Sciatic nerve (tissue), 2 donors: ENCODE measurements at places on chromosomes 12 and 14. TPM values are rescaled to one million over a fixed set of nuclear protein-coding genes. Genes with fewer than 3 reads are reported as not detected.

MGST1 gene
- total RNA-seq: 80.6 TPM

DNA sequence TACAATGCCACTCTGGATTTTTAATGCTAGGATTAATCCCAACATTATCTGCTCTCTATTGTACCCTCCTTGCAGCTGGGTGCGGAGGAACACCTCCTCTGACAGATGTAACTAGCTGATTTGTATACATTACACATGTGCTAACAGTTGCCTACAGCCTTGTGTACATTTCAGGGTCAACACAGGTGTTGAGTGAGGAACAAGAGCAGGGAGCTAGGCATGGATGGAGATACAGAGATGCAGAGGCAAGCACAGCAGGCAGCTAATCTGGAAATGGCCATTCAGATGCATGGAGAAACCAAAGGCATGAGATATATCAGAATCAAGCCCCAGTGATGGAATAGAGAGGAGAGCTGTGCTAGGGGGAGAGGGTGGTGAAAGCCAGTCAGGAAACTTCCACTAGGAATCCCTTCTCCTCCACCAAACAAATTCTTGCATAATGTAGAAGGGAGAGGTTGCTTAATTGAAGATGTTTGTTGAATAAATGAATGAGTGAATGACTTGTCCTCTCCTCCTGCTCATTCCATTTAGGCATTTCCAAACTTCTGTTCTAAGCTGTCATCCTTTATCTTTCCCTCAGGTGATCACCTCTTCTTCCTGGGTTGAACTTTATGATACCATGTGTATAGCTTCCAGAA lies 313.2 kb downstream of the ATP23 start:
- DNase-seq: no peak

ZNF740 gene
- 51.0 TPM for total RNA-seq

GRCh38 chr12:120639771-120640721 lies at the start of gene CABP1:
TSS of gene CABP1 (plus strand) at chr12:120640626. CDS start at chr12:120640686, 60 bp downstream.
- no peak for DNase-seq

- DNase-seq: no peak
Measured at GRCh38 chr14:104131968-104132732, 6.2 kb upstream of the KIF26A start.

DNA sequence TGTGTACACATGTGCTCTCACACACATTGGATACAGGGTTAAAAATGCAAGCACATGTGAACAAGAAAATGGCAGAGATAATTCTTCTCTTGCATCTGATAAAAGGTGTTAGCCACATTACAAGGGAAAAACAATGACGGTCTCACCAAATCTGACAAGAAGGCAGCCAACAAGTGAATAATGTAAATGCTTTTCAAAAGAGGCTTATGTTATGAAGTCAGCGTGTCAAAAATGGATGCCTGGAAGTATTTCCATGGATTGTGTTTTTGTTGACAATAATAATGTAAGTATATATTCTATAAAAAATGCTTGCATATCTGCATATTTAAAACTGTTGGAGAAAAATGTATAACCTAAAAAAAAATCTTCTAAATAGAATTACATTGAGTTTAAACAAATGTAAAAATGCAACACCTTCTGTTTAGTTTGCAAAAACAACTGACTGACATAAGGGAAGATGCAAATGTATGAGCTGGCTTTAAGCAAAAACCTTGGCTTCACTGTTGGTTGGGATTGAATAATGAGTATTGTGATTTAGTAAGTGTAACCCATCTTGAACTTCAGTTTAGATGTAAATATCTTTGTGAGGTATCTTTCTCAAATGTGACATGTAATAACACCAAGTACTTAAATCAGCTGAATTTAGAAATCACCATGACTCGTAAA lies 424.9 kb downstream of the PDZRN4 start:
- DNase-seq: no peak

DPF3 gene
- 2.9 TPM for total RNA-seq

RNASE4 gene
- 81.6 TPM for total RNA-seq

CAPZA3 gene
- total RNA-seq: not detected

SLC25A47 gene
- not detected for total RNA-seq

GRCh38 chr14:44979740-44980356 lies 17.9 kb downstream of the TOGARAM1 start:
- no peak for DNase-seq

RBM23 gene
- total RNA-seq: 87.3 TPM

GRCh38 chr14:77474479-77475177 lies 16.7 kb downstream of the AHSA1 start:
- no peak for DNase-seq

DNA sequence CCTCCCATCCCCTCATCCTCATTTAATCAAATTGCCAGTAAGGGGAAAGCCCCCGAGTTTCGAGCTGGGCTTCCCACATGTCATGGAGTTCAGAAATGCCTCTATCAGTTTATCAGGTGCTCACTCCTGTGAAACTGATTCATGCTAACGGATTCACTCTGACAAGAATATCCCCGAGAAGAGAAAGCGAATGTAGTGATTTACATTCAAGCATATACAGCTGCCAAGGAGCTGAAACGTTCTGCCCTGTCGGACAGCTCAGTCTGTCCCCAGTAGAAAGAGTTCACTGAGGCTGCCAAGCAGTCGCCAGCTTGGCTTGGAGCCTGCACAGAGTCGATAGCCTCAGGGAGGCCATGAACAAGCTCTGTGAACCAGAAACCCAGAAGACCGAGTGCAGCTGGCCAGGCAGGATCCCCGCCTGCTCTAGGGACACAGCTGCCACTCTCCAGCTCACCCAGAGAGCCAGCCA lies 88.4 kb downstream of the TMCC3 start:
- DNase-seq: no peak

DNA sequence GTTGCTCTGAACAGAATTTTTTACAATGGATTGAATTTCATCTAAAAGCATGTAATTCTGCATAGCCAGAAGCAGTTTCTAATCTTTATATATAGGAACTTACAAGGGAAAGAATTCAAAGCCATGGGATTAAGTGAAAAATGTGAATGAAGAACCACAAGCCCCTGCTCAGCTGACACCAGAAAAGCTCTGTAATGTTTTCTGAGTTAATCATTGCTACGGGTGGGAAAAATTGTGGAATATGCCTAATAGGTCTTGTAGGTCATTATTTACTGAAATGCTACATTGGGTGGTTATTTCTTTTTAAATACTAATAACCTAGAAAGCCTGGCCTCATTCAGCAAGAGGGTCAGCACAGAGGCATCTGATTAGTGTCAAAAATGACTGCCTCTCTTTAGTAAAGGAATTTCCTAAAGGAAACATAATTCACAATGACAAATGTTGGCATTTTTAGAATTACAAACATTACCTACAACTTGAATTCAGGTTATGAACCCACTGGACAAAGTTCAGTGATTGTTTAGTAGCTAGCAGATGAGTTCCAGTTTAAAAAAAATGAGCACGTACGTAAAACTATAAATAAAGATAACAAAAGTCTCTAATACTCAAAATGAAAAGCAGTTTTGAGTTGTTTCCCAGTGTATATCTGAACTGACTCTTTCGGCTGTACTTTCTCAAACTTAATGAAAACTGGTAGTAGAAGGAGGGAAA lies 75.3 kb downstream of the BMP4 start:
- no peak for DNase-seq

GRCh38 chr12:13725049-13725448 lies 256.4 kb downstream of the GRIN2B start:
- DNase-seq: no peak

DNA sequence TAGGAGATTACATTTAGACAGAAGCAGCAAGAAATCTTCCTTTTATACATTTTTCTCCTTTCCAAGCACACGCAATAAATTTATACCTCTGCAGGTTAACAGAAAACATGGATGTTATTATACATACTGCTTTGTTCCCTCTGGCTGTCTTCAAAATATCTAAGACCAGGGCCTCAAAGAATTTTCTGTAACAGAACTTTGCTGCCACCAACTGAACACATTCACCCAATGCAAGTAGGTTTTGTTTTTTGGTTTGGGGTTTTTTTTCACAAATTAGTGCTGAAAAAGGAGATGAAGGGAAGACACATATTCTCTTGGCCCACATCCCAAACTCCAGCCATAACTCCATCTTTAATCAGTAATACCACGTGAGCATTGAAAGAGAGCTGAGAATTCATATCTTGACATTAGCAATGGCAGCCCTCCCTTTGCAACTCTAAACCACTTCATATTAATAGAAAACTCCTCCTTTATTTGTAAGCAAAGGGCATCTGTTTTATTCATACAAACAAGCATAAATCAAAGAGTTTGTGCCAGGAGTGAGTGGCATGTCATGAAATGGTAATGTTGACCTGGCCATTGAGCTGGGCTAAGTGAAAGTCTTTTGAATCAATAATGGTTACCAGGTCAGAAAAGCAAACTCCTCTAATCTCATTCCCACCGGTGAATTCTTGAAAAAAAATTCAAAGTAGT lies 150.8 kb upstream of the FSCB start:
- DNase-seq: no peak

DNA sequence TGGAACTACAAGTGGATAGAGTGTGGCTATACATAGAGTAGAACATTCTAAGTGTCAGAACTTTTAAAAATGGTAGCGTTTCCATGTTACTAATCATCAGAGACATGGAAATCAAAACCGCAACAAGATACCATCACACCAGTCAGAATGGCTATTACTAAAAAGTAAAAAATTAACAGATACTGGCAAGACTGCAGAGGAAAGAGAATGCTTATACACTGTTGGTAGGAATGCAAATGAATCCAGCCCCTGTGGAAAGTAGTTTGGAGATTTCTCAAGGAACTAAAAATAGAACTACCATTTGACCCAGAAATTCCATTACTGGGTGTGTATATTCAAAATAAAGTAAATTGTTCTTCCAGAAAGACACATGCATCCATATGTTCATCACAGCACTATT lies 518.6 kb downstream of the NELL2 start:
- no peak for DNase-seq

GUCY2C gene
- not detected for total RNA-seq

DNA sequence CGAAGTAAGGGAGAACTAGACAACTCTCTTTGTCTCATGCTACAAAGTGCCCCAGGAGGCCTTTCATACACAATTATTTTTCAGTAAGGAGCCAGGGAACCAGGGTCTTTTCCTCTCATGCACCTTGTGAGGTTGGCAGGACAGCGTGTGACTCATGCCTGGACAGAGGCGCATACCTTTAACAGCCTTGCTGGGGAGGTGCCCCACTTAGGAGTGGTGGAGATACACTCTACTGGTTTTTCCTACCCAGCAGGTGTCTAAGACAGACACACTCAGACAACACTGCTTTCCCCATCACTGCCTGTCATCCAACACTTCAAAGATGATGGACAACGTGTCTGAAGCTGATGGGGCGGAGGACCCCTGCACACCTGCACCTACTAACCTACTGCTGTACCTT lies 49.1 kb downstream of the B4GALNT3 start:
- no peak for DNase-seq

GRCh38 chr14:95297832-95298231 lies 21.9 kb downstream of the CLMN start:
- no peak for DNase-seq

PLA2G1B gene
- not detected for total RNA-seq

- DNase-seq: no peak
Measured at GRCh38 chr12:42217656-42218055, 20.4 kb downstream of the YAF2 start.

SNAPC1 gene
- 5.9 TPM for total RNA-seq

- DNase-seq: no peak
Measured at GRCh38 chr12:59808317-59808910, 212.6 kb downstream of the SLC16A7 start.

NEUROD4 gene
- total RNA-seq: not detected

GRCh38 chr14:89806451-89806850 lies 148.1 kb downstream of the EFCAB11 start:
- DNase-seq: no peak

GRCh38 chr12:123659996-123660727 lies 10.8 kb upstream of the TCTN2 start:
- no peak for DNase-seq

SLCO1C1 gene
- 12.0 TPM for total RNA-seq

DNA sequence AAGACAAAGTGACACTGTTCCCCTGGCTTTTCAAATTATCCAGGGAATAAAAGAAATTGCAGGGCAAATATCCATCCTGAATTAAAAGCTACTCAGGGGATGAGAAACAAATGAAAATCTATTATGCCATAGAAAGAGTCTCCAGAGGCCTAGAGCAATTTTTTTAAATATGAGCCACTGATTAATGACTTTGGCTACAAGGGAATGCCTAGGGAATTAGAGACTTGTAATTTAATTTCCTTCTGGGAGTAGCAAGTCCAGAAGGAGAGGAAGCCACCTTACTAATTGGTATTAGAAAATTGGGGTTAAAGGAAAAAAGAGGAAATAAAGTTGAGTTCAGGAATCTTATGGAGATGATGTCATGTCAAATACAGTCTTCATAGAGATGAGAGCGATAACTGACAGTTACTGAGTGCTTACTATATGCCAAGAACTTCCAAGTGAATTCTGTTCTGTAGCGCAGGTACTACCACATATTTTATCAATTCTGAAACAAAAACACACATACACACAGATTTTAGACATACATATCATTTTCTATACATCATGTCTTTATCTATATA lies 304.4 kb downstream of the DUSP6 start:
- DNase-seq: no peak

GRCh38 chr12:62711631-62712241 lies 223.2 kb downstream of the PPM1H start:
- no peak for DNase-seq

- no peak for DNase-seq
Measured at GRCh38 chr14:54193871-54194270, 202.9 kb upstream of the CDKN3 start.

SMIM41 gene
- 12.4 TPM for total RNA-seq

KRT3 gene
- total RNA-seq: not detected

- DNase-seq: no peak
Measured at GRCh38 chr14:82313889-82314288, 780.2 kb upstream of the SEL1L start.

RFLNA gene
- 28.1 TPM for total RNA-seq

GRCh38 chr14:56874375-56874774 lies 64.1 kb upstream of the OTX2 start:
- no peak for DNase-seq

IL31 gene
- not detected for total RNA-seq

DNA sequence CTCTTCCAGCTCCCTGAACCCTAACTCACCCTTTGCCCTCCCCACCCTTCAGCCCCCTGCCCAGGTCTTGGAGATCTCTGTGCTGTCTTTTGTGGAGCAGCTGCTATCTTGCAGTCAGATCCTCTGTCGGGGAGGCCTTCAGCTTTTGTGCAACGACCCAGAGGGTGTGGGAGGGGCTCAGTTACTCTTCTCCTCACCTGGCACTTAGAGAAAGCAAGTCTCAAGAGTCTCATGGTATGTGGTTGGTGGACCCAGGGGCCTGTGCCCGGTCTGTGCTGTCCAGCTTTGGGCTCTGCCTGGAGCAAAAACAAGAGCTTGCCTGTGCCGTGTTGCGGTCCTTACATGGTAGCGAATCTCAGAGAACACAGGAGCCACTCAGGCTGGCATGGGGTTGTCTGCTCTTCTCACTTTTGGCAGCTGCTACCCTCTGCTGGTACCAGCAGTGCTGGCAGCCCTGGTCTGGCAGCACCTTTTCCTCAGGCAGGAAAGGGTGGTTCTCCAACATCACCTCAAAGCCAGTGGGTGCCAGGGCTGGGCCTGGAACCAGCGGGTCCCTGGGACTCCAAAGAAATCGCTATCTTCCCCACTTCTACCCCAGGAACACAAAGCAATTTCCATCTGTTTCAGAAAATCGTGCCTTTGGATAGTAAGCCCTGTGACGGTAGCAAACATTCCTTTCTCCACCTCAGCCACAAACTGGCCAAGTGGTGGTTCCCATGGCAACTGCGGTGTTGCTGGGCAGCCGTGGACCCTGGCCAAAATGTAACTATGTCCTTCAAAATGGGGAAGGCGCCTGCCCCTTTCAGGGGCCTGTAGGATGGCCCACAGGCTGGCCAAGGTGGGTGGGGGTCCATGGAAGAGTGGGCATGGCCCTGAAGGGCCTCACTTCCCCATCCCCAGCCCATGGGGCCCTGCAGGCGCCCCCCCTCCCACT lies 90.0 kb downstream of the RIN3 start:
- no peak for DNase-seq
